ENCODE measurements at places on chromosomes 5 and 9. TPM values are rescaled to one million over a fixed set of nuclear protein-coding genes. Genes with fewer than 3 reads are reported as not detected.

Gene SLC6A19
- total RNA-seq = not detected

Gene PCDHB11
- not detected for total RNA-seq

Gene SPAAR
- total RNA-seq = not detected

Gene RAI14
- total RNA-seq = 0.76 TPM

Gene FOXI1
- total RNA-seq = not detected

Gene LCN9
- total RNA-seq = not detected

DNA sequence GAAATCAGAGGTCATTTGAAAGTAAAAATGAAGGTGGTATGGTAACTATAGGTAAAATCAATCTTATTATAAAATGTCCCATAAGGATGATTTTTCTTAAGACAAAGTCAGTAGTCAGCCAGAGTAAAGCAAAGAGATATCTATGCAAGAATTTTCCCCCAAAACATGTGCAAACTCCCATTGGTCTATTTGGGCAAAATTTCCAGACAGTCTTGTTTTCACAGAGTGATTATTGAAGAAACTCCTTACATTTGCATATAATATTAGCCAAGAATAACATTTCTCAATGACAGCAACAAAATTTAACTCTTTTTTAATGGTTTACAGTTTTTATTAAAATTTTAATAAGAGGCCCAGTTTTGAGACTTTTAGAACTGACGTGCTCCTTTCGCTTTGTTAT is 406.1 kb upstream of the GRAMD2B start:
- DNase-seq = no peak
- no peaks in the 10 kb centered on the region for H3K27me3 ChIP-seq
- no peaks in the 10 kb centered on the region for H3K36me3 ChIP-seq
- no peaks in the 10 kb centered on the region for H3K4me1 ChIP-seq
- H3K4me3 ChIP-seq = no peak overlapping the region

GRCh38 chr5:124806373-124807077 is 60.1 kb upstream of the ZNF608 start:
- H3K27me3 ChIP-seq = no peaks in the 10 kb centered on the region
- no peaks in the 10 kb centered on the region for H3K4me1 ChIP-seq
- no peak overlapping the region for H3K27ac ChIP-seq
- no peak overlapping the region for H3K4me3 ChIP-seq
- DNase-seq = no peak

DNA sequence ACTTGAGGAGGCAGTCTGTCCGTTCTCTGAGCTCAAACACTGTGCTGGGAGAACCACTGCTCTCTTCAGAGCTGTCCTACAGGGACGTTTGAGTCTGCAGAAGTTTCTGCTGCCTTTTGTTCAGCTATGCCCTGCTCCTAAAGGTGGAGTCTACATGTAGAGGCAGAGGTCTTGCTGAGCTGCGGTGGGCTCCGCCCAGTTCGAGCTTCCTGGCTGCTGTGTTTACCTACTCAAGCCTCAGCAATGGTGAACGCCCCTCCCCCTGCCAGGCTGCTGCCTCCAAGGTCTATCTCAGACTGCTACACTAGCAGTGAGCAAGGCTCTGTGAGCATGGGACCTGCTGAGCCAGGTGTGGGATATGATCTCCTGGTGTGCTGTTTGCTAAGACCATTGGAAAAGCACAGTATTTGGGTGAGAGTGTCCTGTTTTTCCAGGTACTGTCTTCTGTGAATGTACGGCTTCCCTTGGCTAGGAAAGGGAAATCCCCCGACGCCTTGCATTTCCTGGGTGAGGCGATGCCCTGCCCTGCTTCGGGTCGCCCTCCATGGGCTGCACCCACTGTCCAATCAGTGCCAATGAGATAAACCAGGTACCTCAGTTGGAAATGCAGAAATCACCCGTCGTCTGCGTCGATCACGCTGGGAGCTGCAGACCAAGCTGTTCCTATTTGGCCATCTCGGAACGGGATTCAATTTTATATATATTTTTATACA is 58.5 kb downstream of the CNTRL start:
- H3K4me3 ChIP-seq = peak overlapping the region; percentile 33
- DNase-seq = peak; percentile 90
- H3K4me1 ChIP-seq = peaks cover 64% of the 10 kb centered on the region
- H3K27ac ChIP-seq = peak overlapping the region; percentile 87
- no peaks in the 10 kb centered on the region for H3K27me3 ChIP-seq

GRCh38 chr5:10374046-10375022 is 20.8 kb downstream of the MARCHF6 start:
- H3K4me1 ChIP-seq = peaks cover 44% of the 10 kb centered on the region
- H3K27me3 ChIP-seq = no peaks in the 10 kb centered on the region
- H3K27ac ChIP-seq = no peak overlapping the region
- H3K4me3 ChIP-seq = no peak overlapping the region
- DNase-seq = no peak

DNA sequence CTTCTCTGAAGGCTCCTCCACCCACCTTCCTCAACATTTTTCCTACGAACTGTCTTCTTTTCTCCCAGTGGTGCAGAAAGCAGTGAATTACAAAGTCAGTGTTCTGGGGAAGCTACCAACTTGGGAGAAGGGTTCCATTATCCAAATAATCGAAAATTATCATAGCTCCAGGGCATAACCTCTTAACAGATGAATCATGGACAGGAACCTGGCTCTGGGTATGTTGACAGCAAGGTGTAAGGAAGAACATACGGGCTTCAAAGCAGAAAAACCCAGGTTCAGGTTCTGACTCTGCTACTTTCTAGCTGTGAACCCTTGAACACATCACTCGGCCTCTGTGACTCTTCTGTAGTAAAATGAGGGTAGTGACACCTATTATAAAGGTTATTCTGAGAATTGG is 351.3 kb downstream of the ENC1 start:
- no peak for DNase-seq
- H3K27me3 ChIP-seq = peaks cover 20% of the 10 kb centered on the region
- no peak overlapping the region for H3K4me3 ChIP-seq
- no peaks in the 10 kb centered on the region for H3K36me3 ChIP-seq

DNA sequence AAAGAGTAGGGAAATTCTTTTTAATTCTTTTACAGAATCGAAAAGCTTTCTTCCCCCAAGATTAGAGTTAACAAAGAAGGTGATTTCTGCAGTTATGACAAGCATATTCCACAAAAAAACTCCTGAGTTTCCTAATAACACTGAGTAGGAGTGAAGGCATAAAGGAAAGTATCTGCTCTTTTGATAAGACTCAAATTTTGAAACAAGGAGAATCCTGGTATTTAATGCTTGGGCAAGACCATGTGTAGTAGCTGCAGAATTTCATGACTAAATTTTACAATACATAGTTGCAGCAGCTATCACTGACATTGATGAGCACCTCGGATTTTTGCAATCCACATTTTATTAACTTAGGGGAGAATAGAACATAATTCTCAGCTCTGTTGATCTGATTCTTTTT is 92.6 kb downstream of the MARCHF3 start:
- H3K27me3 ChIP-seq = no peaks in the 10 kb centered on the region
- no peak for DNase-seq
- H3K4me1 ChIP-seq = no peaks in the 10 kb centered on the region
- no peak overlapping the region for H3K4me3 ChIP-seq

DNA sequence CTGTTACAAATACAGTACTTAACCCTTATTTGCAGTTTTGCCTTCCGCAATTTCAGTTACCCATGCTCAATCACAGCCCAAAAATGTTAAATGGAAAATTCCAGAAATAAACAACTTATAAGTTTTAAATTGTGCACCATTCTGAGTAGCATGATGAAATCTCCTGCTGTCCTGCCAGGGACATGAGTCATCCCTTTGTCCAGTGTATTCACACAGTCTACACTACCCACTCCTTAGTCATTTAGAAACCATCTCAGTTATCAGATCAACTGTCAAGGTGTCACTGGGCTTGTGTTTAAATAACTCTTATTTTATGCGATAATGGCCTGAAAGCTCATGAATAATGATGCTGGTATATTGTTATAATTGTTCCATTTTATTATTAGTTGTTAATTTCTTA is 95.8 kb downstream of the PLCXD3 start:
- no peaks in the 10 kb centered on the region for H3K4me1 ChIP-seq
- DNase-seq = no peak
- no peak overlapping the region for H3K27ac ChIP-seq

- H3K4me3 ChIP-seq = no peak overlapping the region
- peaks cover 24% of the 10 kb centered on the region for H3K36me3 ChIP-seq
- no peak for DNase-seq
- no peak overlapping the region for H3K27ac ChIP-seq
Observed at GRCh38 chr5:169893010-169893409, 87.3 kb downstream of the INSYN2B start.

DNA sequence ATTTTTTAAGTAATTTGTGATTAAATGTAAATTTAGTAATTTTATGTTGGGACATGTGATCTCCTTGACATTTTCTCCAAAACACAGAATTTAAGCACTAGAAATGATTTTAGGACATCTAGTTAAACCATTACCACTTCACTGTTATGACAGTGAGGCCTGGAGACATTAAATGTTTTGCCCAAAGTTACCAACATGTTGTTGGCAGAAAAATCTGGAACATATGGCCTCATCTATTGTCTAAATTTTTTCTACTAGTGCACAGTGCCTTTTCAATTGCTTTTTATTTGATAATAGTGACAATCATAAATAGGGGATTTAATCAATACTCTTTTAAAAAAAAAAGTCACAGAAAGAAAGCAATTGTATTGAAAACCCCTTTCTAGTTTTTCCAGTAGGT is 45.6 kb downstream of the PIK3R1 start:
- no peak overlapping the region for H3K4me3 ChIP-seq
- peak overlapping the region; percentile 4 for H3K27ac ChIP-seq
- peaks cover 61% of the 10 kb centered on the region for H3K4me1 ChIP-seq
- no peaks in the 10 kb centered on the region for H3K27me3 ChIP-seq

DNA sequence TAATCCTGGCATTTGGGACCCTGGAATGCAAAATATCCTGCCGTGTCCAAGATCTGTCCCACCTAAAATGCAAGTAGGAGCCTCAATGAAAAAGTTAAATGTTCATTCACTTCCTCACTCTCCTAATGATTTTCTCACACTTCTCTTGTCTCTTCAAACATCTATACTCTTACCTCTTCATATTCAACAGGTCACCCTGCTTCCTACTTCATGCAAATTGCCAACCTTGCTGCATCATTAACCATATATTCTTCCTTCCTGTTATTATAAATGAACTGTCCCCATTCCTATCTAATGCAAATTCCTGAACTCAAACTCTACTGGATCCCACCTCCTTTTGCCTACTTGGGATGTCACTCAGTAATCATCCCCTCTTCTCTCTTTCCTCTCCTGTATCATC is 74.4 kb downstream of the STRBP start:
- H3K4me3 ChIP-seq = no peak overlapping the region
- H3K27me3 ChIP-seq = no peaks in the 10 kb centered on the region
- no peaks in the 10 kb centered on the region for H3K4me1 ChIP-seq
- no peaks in the 10 kb centered on the region for H3K36me3 ChIP-seq

DNA sequence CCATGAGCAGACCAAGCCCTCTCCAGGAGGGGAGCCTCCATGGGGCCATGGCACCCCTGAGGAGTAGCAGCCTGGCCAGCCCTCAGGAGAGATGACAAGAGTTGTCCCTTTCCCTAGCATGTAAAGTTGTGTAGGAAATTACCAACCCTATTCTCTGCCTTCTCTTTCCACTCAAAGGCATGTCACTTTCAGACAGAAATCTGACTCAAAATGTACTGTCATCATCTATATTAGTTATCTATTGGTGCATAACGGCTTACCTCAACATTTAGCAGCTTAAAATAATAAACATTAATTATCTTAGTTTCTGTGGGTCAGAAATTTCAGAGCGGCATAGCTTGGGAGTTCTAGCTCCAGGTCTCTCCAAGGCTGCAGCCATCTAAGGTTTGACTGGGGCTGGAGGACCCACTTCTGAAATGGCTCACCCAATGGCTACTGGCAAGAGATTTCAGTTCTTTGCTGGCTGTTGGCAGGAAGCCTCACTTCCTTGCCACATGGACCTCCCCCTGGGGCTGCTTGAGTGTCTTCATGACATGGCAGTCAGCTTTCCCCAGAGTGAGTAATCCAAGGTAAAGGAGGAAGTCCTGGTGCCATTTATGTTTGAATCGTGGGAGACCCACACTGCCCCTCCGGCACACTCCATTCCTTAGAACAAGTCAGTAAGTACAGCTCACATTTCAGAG is 632.3 kb downstream of the CCDC171 start:
- no peaks in the 10 kb centered on the region for H3K36me3 ChIP-seq
- no peak for DNase-seq
- no peaks in the 10 kb centered on the region for H3K4me1 ChIP-seq

GRCh38 chr9:93520523-93520922 is 55.9 kb upstream of the PHF2 start:
- no peaks in the 10 kb centered on the region for H3K27me3 ChIP-seq
- H3K4me3 ChIP-seq = no peak overlapping the region
- H3K27ac ChIP-seq = no peak overlapping the region
- DNase-seq = no peak
- H3K36me3 ChIP-seq = peaks cover 58% of the 10 kb centered on the region

- no peak for DNase-seq
- no peaks in the 10 kb centered on the region for H3K36me3 ChIP-seq
- no peak overlapping the region for H3K27ac ChIP-seq
- no peak overlapping the region for H3K4me3 ChIP-seq
Observed at GRCh38 chr5:161002571-161003074, 150.6 kb upstream of the ATP10B start.

DNA sequence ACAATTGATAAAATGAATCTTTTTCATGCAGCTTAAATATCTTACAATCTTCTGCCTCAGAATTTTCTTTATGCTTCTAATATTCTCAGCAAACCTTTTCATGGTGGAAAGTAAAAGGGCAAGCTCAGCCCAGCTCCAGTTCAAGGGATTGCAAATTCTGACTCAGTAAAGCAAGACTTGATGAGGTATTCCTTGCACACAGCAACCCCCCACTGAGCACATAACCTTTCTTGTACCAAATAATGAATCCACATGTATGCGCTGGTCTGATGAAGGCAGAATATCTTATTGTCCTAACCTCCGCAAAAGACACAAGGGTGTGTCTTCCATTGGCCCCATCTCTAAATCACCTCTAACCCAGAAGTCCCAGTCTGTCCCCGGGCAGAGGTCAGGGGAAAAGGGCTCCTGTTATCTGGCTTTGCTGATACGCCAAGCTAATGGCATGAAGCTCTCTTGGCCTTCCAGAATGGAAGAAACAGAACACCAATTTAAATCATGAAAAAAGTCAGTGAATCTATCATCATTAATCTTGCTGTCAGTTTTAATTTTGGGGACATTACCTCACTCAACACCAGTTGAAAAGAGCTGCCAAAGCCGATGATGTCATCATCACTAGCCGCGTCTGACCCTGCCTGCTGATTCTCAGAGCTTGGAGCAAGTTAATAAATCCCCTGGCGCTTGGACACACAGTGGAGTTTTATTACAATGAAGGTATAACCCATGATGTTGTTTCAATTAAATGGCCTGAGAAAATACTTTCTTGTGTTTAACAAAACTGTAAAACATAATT is 592.5 kb upstream of the CLINT1 start:
- no peaks in the 10 kb centered on the region for H3K4me1 ChIP-seq
- H3K4me3 ChIP-seq = no peak overlapping the region
- no peak for DNase-seq
- no peak overlapping the region for H3K27ac ChIP-seq
- H3K36me3 ChIP-seq = no peaks in the 10 kb centered on the region

DNA sequence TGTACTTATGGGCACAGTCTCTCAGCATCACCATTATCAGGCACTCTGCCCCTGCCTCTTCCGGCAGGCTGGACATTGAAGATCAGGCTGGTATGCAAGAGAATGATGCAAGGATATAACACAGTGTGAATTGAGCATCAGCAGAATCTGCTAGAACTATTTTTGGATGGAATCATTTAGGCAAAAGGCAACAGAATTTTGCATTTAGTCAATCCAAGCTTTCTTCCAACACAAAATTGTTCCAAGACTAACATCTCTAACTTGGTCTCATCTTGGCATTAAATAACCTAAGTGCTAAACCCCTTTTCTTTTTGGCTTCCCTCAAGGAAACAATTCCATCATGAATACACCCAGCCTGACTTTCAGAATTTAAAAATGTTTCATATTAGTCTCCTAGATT is 339.9 kb downstream of the PRELID2 start:
- no peak overlapping the region for H3K27ac ChIP-seq
- no peak for DNase-seq
- no peaks in the 10 kb centered on the region for H3K27me3 ChIP-seq
- H3K4me1 ChIP-seq = no peaks in the 10 kb centered on the region
- H3K4me3 ChIP-seq = no peak overlapping the region
